ENCODE measurements at places on chromosomes 7 and 10.

- no peak for DNase-seq
Measured at GRCh38 chr7:143892527-143893300, 9.3 kb downstream of the TCAF1 start.

DNA sequence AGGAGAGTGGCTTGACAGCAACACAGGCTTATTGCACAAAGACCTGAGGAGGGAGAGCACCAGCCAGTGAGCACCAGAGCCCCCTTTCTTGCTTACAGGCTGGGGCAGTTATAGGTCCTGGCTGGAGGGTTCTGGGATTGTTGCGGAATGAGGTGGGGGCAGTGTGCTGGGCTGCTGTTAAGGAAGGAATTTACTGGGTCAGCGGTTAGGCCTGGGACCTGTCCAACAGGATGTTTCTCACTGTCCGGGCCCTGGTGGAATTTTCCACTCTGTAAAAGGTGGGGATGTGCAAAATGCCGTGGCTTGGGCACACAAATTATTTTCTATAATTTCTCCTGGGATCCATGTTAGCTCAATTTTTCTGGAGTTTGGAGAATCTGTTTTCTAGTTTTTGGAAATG is 757.3 kb downstream of the TYW1 start:
- DNase-seq, result no peak

- DNase-seq, result peak; percentile 20
Measured at GRCh38 chr7:151432658-151433521, 7.1 kb downstream of the CRYGN start.

GRCh38 chr7:32357535-32358277 is 132.5 kb downstream of the LSM5 start:
- DNase-seq, result no peak

- DNase-seq, result no peak
Measured at GRCh38 chr7:136229790-136230189, 252.6 kb upstream of the MTPN start.
